Lung (tissue), 17 donors: ENCODE measurements at places on chromosomes 12 and 14. TPM values are rescaled to one million over a fixed set of nuclear protein-coding genes. Genes with fewer than 3 reads are reported as not detected.
A peak's percentile ranks its signal among the peaks of the same experiment; 100 is the strongest.

The OTOGL gene
- 0.15 TPM for total RNA-seq

The LRIG3 gene
- 34.1 TPM for total RNA-seq

The PTCSC3 gene
- total RNA-seq = 2.3 TPM

The DCN gene
- total RNA-seq = 1,047 TPM

The TMEM233 gene
- 0.80 TPM for total RNA-seq

The SETD3 gene
- 60.9 TPM for total RNA-seq

The FLRT2 gene
- total RNA-seq = 53.7 TPM

The SIX1 gene
- 5.0 TPM for total RNA-seq

The C14orf132 gene
- 21.7 TPM for total RNA-seq

The TNS2 gene
- total RNA-seq = 182 TPM

DNA sequence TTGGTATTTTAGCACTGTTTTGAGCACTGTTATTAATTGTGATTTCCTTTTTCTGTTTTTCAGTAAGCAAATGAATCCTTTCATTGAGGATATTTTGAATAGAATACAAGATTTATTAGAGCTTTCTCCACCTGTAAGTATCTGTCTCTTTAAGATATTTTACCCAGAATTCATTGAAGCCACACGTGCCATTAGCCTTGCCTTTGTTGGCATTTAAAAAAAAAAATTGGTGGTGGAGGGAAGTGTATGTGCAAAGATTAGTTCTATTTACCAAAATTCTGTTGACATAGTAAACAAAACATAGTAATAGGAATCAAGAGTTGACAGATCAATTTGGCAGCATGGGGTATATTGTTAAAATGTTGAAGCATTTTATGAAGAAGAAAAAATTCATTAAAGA is 23.8 kb downstream of the XPOT start:
- no peak overlapping the region for H3K27ac ChIP-seq
- peaks cover 29% of the 10 kb centered on the region for H3K36me3 ChIP-seq
- no peak overlapping the region for H3K4me3 ChIP-seq
- H3K4me1 ChIP-seq = no peaks in the 10 kb centered on the region

DNA sequence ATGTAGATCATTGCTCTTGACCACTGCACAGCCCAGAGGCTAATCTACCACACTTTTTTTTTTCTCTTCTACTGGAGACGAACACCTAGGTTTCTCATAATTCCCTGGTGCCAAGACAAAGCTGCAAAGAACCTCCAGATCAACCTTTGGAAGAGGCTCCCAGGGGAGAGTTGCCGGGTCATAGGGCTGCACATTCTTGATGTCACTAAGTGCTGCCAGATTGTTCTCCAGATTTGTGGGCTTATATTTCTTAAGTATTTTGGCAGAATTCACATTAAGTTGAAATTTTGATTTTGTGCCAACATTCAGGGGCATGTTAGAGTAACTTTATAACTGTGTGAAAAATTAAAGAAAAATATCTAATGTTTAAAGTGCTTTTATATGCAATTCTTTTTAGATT is 13.5 kb upstream of the PDZRN4 start:
- no peaks in the 10 kb centered on the region for H3K27me3 ChIP-seq
- no peak overlapping the region for H3K4me3 ChIP-seq

- H3K36me3 ChIP-seq = no peaks in the 10 kb centered on the region
- H3K4me1 ChIP-seq = peaks cover 9% of the 10 kb centered on the region
- H3K27me3 ChIP-seq = no peaks in the 10 kb centered on the region
- H3K27ac ChIP-seq = no peak overlapping the region
Observed at GRCh38 chr12:49615725-49616124, 7.6 kb upstream of the PRPF40B start.

DNA sequence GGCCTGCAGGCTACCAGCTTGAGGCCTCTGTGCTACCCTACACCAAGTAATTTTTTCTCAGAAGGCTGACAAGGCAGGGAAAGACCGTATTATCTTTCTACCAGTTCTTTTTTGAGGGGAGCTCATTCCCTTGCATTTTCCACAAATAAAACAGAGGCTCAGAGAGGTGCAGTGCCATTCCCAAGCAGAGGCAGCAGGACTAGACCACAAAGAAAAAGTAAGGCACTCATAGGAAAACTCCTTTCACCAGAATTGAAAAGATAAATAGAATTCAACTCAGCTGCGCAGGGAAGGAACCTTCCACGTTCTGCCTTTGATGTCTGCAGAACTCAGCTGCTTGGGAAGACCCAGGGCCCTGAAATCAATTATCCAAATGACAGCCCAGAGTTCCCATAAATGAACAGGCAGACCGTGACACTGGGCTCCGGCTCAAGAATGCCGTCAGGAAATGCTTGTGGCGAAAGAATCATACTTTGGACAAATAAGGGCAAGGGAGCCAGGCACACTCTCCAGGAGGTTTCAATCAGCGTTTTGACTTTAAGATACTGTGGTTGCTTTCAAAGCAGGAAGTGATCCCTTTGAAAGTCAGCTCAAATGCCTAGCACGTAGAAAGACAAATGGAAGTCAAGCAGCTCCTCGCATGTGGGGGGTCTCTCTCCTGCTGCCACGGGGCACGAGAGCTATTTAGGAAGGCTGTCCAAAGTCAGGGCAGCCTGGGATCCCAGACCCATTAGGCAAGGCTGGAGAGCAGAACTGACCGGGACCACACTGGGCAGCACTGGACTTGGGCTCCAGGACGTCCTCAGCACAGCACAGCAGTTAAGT is 14.0 kb downstream of the KCTD10 start:
- no peak overlapping the region for H3K4me3 ChIP-seq
- peaks cover 27% of the 10 kb centered on the region for H3K36me3 ChIP-seq
- H3K4me1 ChIP-seq = peaks cover 67% of the 10 kb centered on the region
- H3K27me3 ChIP-seq = no peaks in the 10 kb centered on the region
- peak overlapping the region; percentile 94 for H3K27ac ChIP-seq
- peak; percentile 97 for DNase-seq

DNA sequence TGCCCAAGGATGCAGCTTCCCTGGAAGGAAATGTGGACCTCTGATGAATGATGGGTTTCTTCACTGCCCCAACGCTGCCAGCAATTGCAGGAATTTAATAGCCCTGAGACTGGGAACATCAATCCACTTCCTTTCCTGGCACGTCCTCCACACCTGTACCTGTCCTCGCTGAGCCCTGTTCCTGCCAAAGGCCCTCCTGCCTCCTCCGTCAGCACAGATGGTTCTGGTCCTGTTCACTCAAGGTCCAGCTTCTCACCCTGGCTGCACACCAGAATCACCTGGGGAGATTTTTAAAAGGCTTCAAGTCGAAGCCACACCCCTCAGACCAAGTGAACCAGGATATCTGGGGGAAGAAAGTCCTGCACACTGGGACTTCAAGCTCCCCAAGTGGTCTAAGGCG is 38.4 kb upstream of the TMEM132C start:
- H3K36me3 ChIP-seq = no peaks in the 10 kb centered on the region
- H3K4me3 ChIP-seq = no peak overlapping the region
- DNase-seq = no peak
- no peak overlapping the region for H3K27ac ChIP-seq
- no peaks in the 10 kb centered on the region for H3K27me3 ChIP-seq

DNA sequence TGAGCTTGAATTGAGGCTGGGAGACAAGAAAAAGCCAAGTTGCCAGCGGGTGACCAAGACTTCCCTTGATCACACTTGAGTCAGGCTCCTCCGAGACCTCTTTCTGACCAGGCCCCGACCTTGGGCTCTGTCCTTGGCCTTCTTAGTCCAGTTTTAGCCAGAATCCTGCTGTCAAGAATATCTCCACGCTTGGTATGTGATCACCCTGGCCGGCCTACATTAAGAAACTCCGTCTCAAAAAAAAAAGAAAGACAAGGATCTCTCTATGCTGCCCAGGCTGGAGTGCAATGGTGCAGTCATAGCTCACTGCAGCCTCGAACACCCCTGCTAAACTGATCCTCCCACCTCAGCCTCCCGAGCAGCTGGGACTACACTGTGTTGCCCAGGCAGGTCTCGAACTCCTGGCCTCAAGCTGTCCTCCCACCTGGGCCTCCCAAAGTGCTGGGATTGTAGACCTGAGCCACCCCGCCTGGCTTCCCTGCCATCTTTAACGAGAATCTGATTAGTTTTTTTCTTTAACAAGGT is 1.0 kb upstream of the ITPK1 start:
- peak overlapping the region; percentile 98 for H3K27ac ChIP-seq
- peaks cover 5% of the 10 kb centered on the region for H3K4me1 ChIP-seq
- no peak for DNase-seq
- H3K36me3 ChIP-seq = no peaks in the 10 kb centered on the region

DNA sequence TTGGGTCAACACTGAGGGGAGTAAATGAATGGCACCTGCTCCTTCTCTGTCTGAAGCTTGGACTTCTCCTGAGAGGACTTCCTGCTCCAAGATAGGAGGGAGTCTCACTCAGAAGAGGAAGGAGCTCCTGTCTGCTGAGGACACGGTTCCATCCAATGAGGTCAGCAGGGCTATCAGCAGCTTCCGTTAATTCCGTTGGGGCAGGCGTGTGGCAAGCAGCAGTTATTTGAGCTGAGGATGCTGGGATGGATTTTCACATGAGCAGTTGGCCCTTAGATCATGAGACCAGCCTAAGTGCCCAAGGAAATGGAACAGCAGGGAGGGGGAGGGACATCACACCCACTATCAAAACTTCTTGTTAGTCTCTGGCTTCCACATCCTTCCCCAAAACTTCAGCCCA is 159.0 kb upstream of the PZP start:
- no peaks in the 10 kb centered on the region for H3K4me1 ChIP-seq
- H3K36me3 ChIP-seq = no peaks in the 10 kb centered on the region
- no peak for DNase-seq
- H3K27ac ChIP-seq = no peak overlapping the region
- H3K27me3 ChIP-seq = no peaks in the 10 kb centered on the region

GRCh38 chr14:101359221-101360053 is 201.9 kb upstream of the DIO3 start:
- H3K4me3 ChIP-seq = no peak overlapping the region
- peaks cover 25% of the 10 kb centered on the region for H3K4me1 ChIP-seq
- DNase-seq = peak; percentile 35
- no peaks in the 10 kb centered on the region for H3K36me3 ChIP-seq

GRCh38 chr14:75259510-75259855 is 19.1 kb upstream of the FOS start:
- no peak for DNase-seq
- H3K27ac ChIP-seq = peak overlapping the region; percentile 87
- peak overlapping the region; percentile 16 for H3K4me3 ChIP-seq
- H3K36me3 ChIP-seq = no peaks in the 10 kb centered on the region
- no peaks in the 10 kb centered on the region for H3K27me3 ChIP-seq
- H3K4me1 ChIP-seq = peaks cover 27% of the 10 kb centered on the region

- H3K27me3 ChIP-seq = no peaks in the 10 kb centered on the region
- H3K36me3 ChIP-seq = no peaks in the 10 kb centered on the region
- H3K4me1 ChIP-seq = no peaks in the 10 kb centered on the region
- no peak overlapping the region for H3K4me3 ChIP-seq
- H3K27ac ChIP-seq = no peak overlapping the region
Observed at GRCh38 chr12:7512553-7512952, 9.0 kb upstream of the CD163 start.

- H3K27me3 ChIP-seq = no peaks in the 10 kb centered on the region
- H3K4me1 ChIP-seq = no peaks in the 10 kb centered on the region
- DNase-seq = no peak
- no peaks in the 10 kb centered on the region for H3K36me3 ChIP-seq
- no peak overlapping the region for H3K27ac ChIP-seq
- no peak overlapping the region for H3K4me3 ChIP-seq
Observed at GRCh38 chr12:113820309-113820708, 145.8 kb downstream of the RBM19 start.

DNA sequence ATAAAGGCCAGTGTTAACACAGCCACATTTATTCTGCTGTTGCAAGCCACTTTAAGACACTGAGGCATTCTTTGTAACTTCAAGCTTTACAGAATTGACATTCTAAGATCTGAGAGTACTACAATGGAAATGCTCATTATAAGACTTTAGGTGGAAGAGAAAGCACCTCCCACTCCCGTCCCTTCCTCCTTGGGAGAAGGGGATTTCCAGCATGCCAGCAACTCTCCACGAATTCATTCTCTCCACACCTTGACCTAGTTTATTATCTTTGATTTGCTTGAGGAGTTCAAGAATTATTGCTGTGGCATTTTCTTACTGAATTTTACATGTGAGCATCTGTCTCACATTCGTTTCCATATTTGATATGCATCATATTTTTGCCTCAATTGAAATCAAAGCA is 644.4 kb upstream of the MIS18BP1 start:
- no peaks in the 10 kb centered on the region for H3K4me1 ChIP-seq
- no peak overlapping the region for H3K27ac ChIP-seq
- DNase-seq = no peak

- H3K27me3 ChIP-seq = no peaks in the 10 kb centered on the region
- no peak for DNase-seq
- no peaks in the 10 kb centered on the region for H3K36me3 ChIP-seq
- H3K27ac ChIP-seq = no peak overlapping the region
- no peak overlapping the region for H3K4me3 ChIP-seq
Observed at GRCh38 chr12:89762498-89763170, 54.0 kb upstream of the ATP2B1 start.

- no peaks in the 10 kb centered on the region for H3K27me3 ChIP-seq
- H3K4me1 ChIP-seq = peaks cover 8% of the 10 kb centered on the region
- H3K36me3 ChIP-seq = no peaks in the 10 kb centered on the region
- no peak overlapping the region for H3K27ac ChIP-seq
Observed at GRCh38 chr12:107447336-107447735, 238.3 kb upstream of the PWP1 start.

DNA sequence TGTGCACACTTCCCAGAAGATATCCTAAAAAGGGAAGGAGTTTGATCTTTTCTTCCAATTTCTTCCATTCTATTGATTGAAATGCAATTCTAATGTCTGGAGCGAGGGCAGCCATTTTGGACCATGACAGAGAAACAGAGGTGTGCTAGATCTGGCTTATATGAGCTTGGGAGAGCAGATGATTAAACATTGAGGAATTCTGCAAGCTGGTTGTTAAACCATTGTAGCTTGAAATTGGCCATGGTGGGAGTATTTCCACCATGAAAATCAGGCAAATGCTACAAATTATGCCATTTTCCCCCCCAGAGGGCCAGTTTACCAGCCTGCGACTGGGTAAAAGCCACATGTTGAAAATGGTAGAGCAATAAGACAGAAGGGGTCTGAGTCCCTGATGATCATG is 155.0 kb downstream of the PAWR start:
- no peaks in the 10 kb centered on the region for H3K4me1 ChIP-seq
- no peaks in the 10 kb centered on the region for H3K36me3 ChIP-seq
- no peak overlapping the region for H3K4me3 ChIP-seq
- H3K27me3 ChIP-seq = no peaks in the 10 kb centered on the region

GRCh38 chr14:30484201-30484600 is 74.8 kb upstream of the G2E3 start:
- no peaks in the 10 kb centered on the region for H3K27me3 ChIP-seq
- no peaks in the 10 kb centered on the region for H3K4me1 ChIP-seq
- H3K4me3 ChIP-seq = no peak overlapping the region
- no peak overlapping the region for H3K27ac ChIP-seq
- DNase-seq = no peak

- peaks cover 3% of the 10 kb centered on the region for H3K36me3 ChIP-seq
- DNase-seq = peak; percentile 86
- H3K27me3 ChIP-seq = no peaks in the 10 kb centered on the region
Observed at GRCh38 chr12:70576341-70577282, 60.6 kb downstream of the PTPRB start.

DNA sequence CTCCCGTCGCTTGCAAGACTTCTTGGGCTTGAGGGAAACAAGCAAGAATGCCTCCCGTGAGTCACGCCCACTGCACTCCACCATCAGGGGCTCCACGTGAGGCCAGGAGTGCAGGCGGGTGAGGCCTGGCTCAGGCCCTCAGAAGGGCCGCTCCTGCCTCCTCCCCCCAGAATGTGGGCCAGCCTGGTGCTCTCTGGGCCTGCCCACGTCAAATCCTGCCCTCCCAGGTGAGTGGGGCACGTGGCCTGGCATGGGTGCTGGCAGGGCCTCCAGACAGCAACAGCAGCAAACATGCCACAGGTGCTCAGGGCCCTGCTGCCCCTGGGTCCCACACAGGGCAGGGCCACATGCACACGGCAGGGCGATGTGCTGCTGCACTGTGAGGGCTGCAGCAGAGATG is 30.6 kb upstream of the BTBD6 start:
- DNase-seq = no peak
- no peak overlapping the region for H3K4me3 ChIP-seq
- no peaks in the 10 kb centered on the region for H3K27me3 ChIP-seq
- no peaks in the 10 kb centered on the region for H3K4me1 ChIP-seq
- H3K27ac ChIP-seq = no peak overlapping the region
